ENCODE measurements at places on chromosomes 7 and 10.

GRCh38 chr10:1523221-1523620, 214.1 kb downstream of the ADARB2 start:
- no peak for DNase-seq

DNA sequence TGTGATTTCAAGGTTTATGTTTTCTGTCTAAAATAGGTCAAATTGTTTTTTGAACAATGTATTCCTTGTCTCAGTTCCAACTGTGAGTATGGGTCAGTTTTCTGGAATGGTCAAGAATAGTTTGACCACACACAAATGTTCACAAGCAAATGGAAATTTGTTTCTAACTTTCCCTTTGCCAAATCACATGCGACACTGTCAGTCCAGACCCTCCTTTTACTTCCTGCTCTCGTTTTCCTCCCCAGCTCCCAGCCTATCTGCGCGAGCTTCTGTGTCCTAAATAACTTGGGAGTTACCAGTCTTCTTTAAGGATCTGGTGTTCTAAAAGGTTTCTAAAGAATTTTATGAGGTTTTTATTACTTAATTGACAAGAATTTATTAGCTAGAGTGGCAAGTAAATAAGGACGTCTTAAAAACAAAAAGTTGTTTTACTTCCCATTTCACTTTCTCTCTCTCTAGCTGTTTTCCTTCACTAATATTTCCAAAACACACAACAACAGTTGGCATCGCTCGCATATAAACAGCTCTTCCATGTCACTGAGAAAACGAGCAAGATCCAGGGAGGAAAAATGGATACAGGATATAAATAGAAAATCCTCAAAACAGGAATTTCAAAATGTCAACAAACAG, 266.1 kb upstream of the KLF6 start:
- DNase-seq: no peak

GRCh38 chr7:81754918-81755696, 14.7 kb downstream of the HGF start:
- DNase-seq: no peak

DNA sequence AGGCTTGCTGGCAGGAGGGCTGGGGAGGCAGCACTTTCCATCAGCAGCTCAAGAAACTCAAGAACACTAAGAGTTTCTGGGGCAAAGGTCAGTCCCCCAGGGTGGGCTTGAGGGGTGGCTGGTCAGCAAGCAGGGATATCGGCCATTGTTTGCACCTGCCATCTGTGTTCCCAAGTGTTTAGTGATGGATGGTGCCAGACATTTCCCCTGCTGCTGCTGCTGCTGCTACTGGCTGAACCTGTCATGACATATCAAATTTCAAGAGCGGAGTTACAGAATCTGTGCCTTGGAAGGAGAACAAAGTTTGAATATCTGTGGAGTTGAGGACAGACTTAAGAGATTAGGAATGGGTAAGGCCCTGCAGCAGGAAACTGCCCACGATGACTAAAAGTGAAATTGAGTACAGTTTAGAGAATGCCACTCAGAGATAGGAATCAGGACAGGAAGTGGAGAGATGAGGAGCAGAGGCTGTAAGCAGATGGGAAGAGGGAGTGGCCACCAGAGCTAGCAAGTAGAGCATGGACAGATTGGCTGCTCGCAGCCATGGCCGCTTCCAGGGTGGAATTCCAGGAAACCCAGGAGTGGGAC, 39.2 kb upstream of the PPP1R3C start:
- DNase-seq: no peak

DNA sequence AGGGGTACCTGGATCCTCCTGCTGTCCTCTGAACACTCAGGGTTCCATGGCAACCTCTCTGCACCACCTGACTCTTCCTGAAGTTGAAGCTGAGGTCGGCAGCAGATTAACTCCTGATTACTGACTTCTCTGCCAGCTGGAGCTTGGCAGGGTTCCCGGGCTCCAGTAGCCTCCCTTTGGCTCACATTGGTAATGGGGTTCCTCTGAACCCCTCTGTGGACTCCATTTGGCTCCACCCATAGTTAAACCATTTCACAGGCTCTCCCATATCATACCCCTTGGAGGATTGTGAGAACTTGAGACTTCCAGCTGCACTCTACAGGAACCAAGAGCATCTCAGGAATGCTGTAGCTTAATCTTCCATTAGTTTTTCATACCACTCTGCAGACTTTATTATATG, 292.5 kb downstream of the HDAC9 start:
- DNase-seq: no peak

GRCh38 chr10:95475003-95475383, 86.2 kb downstream of the SORBS1 start:
- no peak for DNase-seq

DNA sequence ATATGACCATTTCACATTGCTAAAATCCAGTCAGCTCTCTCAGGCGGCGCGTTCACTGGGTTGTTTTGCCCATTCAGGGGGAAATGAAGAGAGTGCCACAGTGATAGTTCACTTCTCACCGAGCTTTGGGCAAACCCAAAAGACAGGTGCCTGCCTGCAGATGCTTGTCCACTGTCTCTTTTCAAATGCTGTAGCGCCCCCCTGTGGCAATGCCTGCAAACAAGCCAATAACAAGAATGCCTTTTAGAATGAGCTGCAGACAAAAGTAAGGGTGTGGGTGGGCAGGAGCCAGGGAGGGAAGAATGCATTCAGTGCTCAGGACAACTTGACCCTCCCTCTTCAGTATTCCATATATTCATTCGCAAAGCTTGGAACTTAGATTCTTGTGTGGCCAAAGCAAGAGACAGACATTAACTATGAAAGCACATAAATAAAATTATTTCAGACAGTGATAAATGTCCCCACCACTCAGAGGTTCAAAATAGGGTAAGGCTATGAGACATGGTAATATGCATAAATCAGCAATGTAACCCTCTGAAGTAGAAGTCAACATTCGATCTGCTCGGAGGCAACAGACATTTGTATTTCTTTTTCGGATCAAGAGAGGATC, 86.9 kb downstream of the JAZF1 start:
- DNase-seq: peak; percentile 24

- no peak for DNase-seq
Measured at GRCh38 chr10:120477743-120478141, 20.7 kb downstream of the PLPP4 start.

GRCh38 chr10:113045147-113046055, 95.4 kb downstream of the TCF7L2 start:
- no peak for DNase-seq

DNA sequence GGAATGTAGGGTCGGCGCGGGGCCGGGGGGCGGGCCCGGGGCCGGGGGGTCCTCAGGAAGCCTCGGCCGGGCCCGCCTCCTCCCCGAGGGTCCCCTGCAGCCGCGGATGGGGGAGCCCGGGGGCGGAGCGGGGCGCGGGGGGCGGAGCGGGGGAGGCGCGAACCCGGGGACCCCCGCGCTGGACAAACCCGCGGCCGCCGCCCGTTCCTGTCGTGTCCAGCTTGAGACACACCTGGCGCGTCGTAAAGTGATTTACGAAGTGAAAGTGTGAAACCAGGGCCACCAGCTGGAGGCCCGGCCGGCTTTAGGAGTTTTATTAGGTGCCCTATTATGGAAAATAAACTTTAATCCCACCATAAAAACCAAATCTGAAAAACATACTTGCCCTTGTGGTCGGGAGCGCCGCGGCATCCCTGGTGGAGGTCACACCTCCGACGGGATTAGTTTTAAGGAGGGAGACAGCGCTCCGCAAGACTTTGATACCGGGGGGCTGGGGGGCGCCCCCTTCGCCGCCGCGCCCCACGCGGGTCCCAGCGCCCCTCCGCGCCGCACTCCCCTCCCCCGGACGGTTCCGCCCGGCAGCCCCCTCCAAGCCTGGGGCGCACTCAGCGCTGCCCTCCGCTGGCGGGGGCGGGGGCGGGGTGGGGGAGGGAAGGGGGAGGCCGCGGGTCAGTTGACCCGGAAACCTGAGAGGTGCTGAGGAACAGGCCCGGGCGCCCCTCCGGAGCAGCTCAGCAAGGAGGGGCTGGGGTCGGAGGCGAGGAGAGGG, 10.3 kb downstream of the MNX1 start:
- no peak for DNase-seq

GRCh38 chr7:47594406-47594805, 12.5 kb upstream of the TNS3 start:
- no peak for DNase-seq

DNA sequence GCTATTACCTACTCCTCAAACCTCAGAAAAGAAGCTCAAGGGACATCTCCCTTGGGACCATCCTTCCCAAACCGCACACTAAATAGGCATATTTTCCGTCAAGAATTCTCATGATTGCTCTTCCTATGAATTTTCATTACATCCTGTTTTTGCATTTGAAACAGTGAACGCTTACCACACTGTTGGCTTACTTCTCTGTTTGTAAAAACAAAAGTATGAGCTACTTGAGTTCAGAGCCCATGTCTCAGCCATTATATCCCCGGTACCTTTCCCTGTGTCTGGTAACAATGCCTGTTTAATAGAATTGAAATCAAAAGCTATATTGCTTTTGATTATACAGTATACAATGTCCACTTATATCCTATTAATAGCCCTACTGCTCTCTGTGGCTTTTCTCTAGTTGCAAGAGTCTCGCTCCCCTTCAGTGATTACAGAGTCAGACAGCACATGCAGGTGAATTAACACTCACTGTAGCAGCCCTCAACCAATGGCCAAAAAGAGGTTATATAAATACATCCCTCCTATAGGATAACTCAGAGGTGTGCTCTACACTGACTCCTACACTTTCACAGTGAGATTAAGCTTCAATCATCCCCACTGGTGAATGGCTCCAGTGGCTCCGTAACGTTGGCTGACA, 264.4 kb downstream of the SORCS1 start:
- no peak for DNase-seq

DNA sequence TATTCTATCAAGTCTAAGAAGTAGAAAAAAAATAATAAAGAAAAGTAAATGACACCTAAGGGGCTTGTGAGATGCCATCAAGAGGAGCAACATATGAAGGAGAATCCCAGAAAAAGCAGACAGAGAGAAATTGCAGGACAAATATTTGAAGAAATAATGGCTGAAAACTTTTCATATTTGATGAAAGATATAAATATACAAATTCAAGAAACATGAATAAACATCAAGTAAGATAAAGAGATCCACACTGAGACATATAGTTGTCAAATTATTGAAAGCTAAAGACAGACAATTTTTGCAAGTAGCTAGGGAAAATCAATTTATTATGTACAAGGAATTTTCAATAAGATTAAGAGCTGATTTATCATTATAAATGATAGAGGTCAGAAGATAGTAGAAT, 558.0 kb downstream of the ZWINT start:
- no peak for DNase-seq

DNA sequence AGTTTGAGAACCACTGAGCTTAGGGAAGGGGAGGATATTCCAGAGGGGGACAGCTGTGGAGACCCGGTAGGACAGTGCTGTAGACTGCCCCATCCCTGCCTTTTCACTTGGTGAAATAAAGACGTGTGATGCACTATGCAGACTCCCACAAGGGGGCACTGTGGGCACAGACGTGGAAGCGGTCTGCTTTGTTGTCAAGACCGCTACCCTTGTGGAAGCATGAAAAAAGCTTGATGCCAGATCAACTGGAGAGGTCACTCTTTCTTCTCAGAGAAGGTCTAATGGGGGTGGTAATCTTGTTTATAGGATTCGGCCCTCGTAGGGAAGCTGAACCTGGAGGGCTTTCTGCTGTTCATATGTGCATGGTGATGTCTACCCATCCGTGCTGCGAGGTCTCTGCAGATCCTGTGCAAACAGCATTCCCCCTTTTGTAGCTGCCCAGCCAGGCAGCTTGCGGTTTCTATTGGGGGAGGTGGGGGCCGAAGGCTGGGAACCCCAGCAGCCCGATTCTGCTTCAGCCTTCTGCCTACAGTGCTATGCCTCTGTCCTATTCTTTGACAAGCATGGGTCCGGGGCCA, 13.7 kb downstream of the RPS24 start:
- DNase-seq: peak; percentile 66

GRCh38 chr7:155507576-155507975, 38.8 kb downstream of the CNPY1 start:
- DNase-seq: no peak

GRCh38 chr10:19570120-19570519, 246.1 kb upstream of the PLXDC2 start:
- DNase-seq: no peak

Measured in stimulated activated CD4-positive, alpha-beta T cell treated with anti-CD3 and anti-CD28 coated beads, Interleukin-1b, Interleukin-23, amount 100 ng/mL, for 1 hour (primary cell).